Heart right ventricle (tissue), 16 donors: ENCODE measurements at places on chromosomes 11 and 22. TPM values are rescaled to one million over a fixed set of nuclear protein-coding genes. Genes with fewer than 3 reads are reported as not detected.

APOA5 gene
- not detected for total RNA-seq

LAYN gene
- total RNA-seq = 1.8 TPM

BTG4 gene
- not detected for total RNA-seq

DNA sequence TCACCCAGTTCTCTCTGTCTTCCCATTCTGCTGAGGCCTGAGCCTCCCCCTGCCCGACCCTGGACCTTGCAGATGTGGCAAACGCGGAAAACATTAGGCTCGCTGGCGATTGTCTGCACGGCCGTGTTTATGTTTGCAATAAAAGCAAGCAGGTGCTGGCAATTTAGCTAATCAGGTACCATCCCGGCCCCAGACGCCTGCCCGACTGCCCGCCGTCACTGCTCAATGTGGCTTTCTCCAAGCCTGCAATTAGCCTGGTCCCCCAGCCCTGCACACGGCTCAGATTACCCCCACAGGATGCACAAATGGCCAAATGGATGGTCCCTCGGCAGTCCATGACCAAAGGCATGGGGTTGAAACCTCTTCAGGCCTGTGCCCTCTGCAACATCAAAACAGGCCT is 259.7 kb downstream of the MN1 start:
- no peak for DNase-seq
- H3K27me3 ChIP-seq = peaks cover 38% of the 10 kb centered on the region
- H3K4me3 ChIP-seq = no peak overlapping the region
- no peaks in the 10 kb centered on the region for H3K4me1 ChIP-seq

- no peaks in the 10 kb centered on the region for H3K4me1 ChIP-seq
- no peak for DNase-seq
- H3K27ac ChIP-seq = no peak overlapping the region
- no peaks in the 10 kb centered on the region for H3K36me3 ChIP-seq
Observed at GRCh38 chr11:4699697-4700435, 2.2 kb upstream of the OR51E2 start.
